ENCODE measurements at places on chromosomes 2 and 18.
A peak's percentile ranks its signal among the peaks of the same experiment; 100 is the strongest.

DNA sequence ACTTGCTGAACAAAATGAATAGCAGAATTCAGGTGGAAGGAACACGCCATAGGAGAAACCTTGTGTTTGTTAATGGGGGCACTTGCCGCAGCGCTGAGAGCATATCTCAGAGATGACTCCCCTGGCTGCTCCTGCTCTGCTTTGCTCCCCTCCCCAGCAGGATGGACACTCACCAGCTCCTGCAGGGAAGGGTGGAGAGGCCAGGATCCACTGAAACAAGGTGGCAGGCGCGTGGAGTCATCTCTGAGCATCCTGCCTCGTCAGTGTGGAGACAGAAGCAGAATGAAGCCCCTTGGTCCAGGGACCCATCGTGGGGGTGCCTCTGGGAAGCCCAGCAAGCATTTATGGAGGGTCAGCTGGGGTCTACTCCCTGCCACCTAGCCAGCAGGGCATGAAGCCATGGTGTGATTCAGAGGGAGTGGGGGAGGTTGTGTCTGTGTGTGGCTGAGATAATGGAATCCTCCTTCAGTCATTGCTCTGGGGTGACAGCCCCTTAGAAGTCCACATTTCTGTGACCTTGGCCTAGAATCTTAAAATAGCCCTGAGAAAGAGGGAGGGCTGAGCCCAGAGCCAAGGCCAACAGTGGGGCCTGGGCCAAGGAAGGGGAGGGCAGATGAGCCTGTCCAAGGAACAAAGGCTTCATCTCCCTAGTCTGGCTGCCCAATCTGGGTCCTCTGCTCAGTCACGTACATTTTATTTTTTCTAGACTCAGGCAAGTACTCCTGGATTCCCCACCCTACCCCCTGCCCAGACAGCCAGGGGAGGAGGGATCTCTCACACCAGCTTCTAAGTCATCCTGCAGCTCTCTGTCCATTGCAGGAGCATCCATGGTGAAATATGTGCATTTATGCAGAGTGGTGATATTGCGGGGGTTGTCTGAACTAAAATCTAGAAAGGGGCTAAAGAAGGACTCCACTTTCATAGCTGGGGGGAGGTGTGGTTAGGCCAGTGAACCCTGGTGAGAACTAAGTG is 215.4 kb downstream of the ZBTB7C start:
- no peak for DNase-seq

DNA sequence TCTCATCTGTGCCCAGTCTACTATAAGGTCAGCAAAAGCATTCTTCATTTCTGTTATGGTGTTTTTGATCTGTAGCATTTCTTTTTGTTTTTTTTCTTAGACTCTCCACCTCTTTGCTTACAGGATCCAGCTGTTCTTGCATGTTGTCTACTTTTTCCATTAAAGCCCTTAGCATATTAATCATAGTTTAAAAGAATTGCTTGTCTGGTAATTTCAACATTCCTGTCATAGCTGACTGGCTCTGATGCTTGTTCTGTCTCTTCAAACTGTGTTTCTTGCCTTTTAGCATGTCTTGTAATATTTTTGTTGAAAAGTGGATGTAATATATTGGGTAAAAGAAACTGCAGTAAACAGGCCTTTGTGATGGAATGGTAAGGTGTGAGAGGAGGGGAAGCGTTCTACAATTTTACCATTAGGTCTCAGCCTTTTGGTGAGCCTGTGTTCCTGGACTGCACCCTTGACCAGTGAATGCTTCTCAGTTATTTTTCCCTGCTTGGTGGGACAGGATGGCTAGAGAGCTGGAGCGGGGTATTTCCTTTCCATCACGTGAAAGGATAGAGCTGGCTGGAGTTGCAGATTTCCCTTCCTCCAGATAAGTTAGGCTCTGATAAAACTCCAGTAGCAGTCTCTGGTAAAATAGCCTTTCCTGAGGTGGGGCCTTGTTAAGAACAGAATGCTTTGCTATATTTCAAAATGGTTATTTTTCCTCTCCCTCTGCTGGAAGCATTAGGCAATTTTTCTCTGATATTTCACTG is 65.4 kb downstream of the PLA2R1 start:
- no peak for DNase-seq

DNA sequence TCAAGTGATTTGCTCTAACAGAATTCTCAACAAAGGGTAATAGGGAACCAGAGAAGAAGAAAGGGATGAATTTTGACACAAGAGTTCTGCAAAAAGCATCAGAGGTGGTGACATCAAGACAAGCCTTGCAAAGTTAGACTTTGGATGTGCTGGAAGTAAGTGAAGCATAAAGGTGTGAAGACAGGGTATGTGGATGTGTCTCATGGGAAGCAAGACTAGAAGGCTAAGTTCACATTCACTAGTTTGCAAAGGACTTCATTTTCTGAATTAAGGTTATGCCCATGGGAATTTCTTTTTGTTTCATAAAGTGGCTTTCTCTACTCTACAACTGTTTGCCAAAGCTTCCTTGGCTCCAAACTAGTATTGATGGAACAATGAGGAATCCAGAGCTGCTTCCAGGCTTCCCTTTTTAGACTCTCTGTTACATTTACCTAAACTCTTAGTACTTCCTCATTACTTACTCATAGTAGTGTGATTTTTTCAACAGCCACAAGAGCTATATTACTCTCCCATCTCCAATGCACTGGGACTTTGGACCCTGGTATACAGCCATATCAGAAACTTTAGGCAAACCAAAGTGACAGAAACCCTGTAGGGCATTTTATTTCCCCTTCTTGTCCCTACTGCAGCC is 21.1 kb upstream of the IHH start:
- DNase-seq: no peak

GRCh38 chr18:63894106-63894772 is 6.7 kb downstream of the SERPINB2 start:
- DNase-seq: no peak

DNA sequence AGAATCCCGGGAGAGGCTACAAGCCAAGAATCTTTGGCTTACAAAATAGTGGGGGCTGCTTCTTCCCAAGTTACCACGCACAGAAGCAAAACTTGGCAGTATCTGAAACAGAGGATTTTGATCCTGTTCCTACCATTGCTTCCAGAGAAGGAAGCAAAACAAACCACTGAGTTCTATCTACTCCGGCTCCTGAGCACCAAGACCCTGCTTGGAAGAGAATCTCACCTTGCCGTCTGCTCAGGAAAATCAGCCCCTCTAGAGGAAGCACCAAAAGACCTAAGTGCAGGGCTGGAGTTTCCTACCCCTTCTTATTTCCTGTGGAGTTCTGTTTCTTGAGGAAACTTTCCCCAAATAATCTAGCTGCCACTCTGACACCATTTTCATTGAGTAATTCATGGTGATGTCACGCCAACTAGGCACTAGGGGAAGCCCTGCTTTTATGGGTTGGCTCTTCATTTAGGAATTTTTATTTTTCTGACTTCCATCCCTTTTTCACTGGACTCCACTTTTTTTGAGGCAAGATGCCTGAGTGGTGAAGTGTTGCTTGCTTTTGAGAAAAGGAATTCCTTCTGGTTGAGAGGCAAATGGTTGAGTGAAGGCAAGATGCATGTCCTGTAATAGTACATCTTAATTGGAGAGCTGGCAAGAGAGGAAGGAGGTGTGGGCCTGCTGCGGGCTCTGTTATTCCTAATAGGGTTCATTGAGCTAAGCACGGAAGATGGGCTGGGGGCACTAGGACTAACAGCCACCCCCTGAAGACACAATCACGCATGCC is 36.8 kb upstream of the EML4 start:
- DNase-seq: no peak

DNA sequence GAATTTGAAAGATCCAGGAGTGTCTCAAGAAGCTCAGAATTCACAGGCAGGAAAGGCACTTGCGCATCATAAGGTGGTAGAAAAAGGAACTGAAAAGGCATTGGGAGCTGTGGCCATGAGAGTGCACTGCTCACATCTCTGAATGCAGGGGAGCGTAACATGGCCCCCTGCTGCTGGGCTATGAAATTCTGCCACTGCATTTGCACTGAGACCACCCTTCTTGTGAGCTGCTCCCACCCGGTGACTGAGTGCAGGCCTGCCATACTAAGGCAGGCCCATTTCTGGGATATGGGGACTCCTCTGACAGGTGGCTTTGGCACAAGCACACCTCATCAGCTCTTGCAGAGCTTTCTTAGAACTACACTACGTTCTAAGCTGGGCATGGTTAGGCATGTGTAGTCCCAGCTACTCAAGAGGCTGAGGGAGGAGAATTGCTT is 25.3 kb upstream of the STARD7 start:
- no peak for DNase-seq

DNA sequence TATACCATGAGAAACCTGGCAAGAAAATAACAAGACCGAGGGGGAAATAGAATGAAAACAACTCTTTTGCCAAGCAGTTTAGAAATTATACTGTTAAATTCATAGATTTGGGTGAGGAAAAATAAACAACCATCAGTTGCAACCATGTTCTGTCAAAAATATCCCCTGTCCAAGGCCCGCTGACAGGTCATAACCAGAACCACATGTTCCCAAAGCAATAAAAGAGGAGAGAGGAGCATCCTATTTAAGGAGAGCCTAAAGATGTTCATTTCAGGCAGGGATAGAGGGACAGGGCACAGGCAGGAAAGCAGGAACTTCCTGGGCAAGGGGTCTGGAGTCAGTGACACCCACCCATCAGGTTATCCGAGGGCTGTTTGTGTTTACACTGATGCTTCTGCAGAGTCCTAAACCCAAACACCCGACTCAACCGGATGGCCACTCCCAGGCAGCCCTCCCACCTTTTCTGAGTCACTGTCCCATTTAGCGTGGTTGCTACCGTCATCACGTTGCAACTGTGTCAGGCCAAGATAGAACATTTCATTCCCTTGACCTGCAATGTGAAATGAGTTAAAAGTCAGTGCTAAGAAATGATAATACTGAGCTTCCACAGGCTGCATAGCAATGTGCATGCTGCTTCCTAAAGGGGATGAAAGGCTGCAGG is 468.3 kb upstream of the RAB12 start:
- no peak for DNase-seq

- no peak for DNase-seq
Observed at GRCh38 chr2:234974501-234975385, 22.9 kb downstream of the SH3BP4 start.

DNA sequence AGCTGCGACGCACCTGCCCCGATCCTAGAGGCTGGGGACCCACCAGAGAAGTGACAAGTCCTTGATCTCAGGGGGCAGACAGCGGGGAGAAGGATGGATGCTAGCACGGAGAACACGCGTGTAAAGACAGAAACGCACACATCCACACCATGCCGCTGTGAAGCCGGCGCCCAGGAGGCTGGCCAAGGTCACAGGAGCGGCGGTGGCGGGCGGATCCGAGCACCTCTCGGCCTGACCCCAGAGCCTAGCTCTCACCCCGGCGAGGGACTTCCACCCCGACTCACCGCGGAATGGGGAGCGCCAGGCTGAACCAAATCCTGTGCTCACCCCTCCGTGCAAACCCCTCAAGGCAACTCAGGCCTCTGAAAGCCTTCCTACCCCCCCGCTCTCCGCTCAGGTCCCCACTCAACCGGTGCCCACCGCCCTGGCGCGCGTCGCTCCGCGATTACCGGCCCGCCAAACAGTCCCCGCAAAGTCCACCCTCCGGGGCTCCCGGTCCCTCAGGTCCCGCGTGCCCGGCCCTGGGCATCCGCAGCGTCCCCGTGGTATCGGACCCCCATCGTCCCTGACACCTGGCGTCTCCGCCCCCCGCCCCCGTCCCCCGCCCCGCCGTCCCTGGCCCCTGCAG is 460 bp upstream of the LRRFIP1 start:
- no peak for DNase-seq

- DNase-seq: no peak
Observed at GRCh38 chr2:178909507-178909906, 102.3 kb upstream of the TTN start.

DNA sequence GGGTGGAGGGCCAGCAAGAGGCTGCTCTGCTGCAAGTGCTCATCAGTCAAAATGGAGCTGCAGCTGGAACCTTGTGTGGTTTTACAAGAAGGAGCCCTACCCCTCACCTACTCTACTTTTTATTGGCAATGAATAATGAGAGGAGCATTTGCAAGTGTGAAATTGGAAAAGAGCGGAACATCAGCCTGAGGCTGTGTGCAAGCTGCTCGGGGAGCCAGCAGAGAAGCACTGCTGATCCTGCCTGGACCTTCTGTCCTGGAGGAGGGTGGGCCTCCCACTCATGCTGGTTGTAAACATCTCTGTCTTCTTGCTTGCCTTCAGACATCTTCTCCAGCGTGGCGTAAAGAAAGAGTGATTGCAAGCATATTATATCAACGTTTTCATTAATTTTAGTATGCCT is 256.2 kb downstream of the DLGAP1 start:
- no peak for DNase-seq

GRCh38 chr2:189698020-189698887 is 23.8 kb downstream of the ANKAR start:
- DNase-seq: peak; percentile 42

DNA sequence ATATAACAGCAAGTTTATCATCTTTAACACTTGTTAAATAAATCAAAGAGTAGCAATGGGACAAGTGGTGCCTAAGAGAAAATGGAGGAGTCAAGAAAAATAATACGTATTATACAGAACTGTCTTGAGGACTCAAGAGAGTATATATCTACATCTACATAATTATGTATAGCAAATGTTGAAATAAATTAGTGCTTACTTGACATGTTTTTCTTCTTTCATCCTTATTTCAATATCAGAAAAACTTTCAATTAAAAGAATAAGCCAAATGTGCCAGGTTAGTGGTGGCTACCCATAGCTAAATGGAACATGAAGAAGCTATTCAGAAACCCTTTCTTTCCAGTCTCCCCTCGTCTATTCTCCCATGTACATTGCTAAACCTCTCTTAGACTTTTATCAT is 267.3 kb upstream of the SPOPL start:
- no peak for DNase-seq

DNA sequence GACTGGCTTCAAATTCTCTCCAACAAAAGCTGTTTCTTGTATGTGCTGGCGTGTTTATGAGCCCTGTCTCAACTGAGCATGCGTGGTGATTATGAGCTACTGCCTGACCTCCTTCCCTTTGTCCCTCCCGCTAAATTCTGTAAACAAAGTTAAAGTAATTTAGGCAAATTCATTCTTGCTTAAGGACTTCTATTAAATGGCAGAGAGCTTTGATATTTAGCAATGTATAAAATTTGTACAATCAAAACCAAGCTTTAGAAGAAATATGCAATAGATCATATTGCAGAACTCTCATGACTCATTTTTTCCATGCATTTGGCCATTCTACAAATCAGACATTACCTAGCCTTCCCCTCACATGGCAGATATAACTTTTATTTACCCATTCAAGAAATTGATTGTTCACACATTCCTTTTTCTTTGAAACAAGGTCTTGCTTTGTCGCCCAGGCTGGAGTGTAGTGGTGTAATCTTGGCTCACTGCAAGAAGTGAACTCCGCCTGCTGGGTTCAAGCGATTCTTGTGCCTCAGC is 18.2 kb downstream of the IGFBP2 start:
- no peak for DNase-seq

- no peak for DNase-seq
Observed at GRCh38 chr18:73778032-73778359, 369.6 kb downstream of the FBXO15 start.

DNA sequence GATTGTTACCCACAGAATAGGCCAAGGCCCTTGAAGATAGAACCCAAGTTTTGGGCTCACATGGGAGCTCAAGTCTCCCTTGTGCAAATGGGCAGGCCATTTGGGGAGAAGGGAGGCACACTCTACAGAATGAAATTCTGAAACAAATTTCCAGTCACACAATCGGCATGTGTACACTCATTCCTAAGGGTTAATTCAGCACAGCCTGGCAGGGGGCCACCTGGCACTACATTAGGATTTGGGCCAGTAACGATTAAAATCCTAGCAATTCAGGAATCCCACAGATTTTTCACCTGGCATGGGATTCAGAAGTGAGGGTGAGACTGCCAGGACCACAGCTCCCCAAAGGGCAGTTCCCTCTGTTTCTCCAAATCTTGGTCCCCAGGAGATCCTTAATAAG is 46.4 kb downstream of the BMP10 start:
- DNase-seq: no peak

GRCh38 chr2:63780518-63781155 is 61.1 kb upstream of the UGP2 start:
- DNase-seq: no peak

All from stimulated activated CD4-positive, alpha-beta T cell treated with anti-CD3 and anti-CD28 coated beads, Interleukin-15, amount 100 ng/mL, for 24 hours (primary cell).